Esophagus mucosa (tissue), 1 donor: ENCODE measurements at places on chromosomes 16 and 17. TPM values are rescaled to one million over a fixed set of nuclear protein-coding genes. Genes with fewer than 3 reads are reported as not detected.

The OR3A1 gene
- not detected for total RNA-seq

The GPATCH8 gene
- 24.7 TPM for total RNA-seq

The MATCAP1 gene
- 7.8 TPM for total RNA-seq

The RHBDF1 gene
- total RNA-seq, result 21.8 TPM

The PRAC1 gene
- total RNA-seq, result not detected

The RNPS1 gene
- 104 TPM for total RNA-seq

The TP53TG3 gene
- total RNA-seq, result not detected

The AOC2 gene
- total RNA-seq, result 0.44 TPM

The CLEC18B gene
- total RNA-seq, result 2.8 TPM

The TBX4 gene
- not detected for total RNA-seq

The TPSD1 gene
- total RNA-seq, result not detected

The TMEM98 gene
- 7.3 TPM for total RNA-seq

The FBXO47 gene
- total RNA-seq, result not detected

The PRSS21 gene
- total RNA-seq, result 6.9 TPM

The DNAH3 gene
- 0.60 TPM for total RNA-seq

The UBALD2 gene
- total RNA-seq, result 86.9 TPM
